IMR-90 (cell line): ENCODE measurements at places on chromosomes 1 and 21. TPM values are rescaled to one million over a fixed set of nuclear protein-coding genes. Genes with fewer than 3 reads are reported as not detected.
A peak's percentile ranks its signal among the peaks of the same experiment; 100 is the strongest.

GRCh38 chr1:30998887-30999286, 66.6 kb downstream of the PUM1 start:
- DNase-seq = no peak

GRCh38 chr1:81800695-81801650, at the start of gene ADGRL2:
ADGRL2 (plus strand) TSS chr1:81800934; CDS start chr1:81836985, 36,051 bp downstream.
- DNase-seq = peak; percentile 88

- peak; percentile 80 for DNase-seq
These were observed 45.2 kb downstream of the CLEC20A start for GRCh38 chr1:178451529-178451928.

DNA sequence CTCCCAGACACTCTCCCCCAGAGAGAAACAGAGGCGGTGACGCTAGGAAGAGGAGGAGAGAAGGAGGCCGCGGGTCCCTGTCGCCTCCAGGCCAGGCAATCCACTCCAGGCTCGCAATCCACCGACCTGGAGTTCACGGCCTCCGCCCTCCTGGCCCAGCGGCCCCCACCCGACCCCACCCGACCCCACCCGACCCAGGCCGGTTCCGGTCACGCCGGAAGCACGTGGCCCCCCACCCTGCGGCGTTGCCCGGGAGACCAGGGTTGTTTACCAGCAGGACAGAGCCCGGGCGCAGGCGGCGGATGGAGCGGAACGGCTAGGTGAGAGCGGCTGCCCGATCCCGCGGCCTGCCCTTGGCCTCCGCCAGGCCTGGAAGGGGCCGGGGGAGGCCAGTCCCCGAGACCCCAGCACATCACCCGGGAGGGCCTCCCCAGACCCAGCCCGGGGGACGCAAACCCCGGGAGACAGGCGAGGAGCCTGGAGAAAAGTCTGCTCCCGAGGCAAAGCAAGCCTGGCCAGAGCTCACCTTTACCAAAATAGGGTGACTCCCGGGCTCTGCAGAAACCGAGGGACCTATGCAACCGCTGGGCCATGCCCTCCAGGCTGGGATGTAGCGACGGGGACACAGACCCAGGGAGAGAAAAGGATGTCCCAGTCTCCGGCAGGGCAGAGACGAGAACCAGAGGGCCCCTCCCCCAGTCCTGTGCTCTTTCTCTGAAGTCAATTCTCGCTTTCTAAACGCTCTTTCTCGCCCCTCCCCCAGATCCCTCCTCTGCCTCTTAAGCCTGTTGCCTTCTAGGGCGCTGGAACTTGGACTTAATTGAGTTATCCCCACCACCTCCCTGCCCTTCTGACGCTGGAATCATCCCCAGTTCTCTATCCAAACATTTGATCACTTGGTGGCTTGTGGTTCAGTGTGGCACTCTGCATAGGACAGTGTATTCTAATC, at the start of the genes PLA2G2C and UBXN10:
TSS of gene PLA2G2C (minus strand) at position 685 of the 949 bp plus-strand sequence. CDS start 9,155 bp downstream, outside the sequence.
TSS of gene UBXN10 (plus strand) at position 263 of the 949 bp plus-strand sequence. CDS start 4,466 bp downstream, outside the sequence.
- no peak for DNase-seq

DNA sequence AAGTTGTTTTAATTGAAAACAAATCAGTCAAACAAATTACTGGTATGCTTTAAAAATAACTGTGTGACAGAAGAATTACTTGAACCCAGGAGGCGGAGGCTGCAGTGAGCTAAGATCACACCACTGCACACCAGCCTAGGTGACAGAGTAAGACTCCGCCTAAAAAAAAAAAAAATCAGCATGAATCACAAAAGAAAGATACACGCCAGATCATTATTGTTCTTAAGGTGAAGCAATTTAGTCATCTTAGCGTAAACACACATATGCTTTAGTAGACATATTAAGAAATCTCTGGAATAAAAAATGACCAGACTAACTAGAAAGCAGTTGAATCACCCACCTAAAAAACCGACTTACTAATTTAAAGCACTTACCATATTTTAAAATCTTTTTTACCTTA, 20.2 kb downstream of the RERE start:
- DNase-seq = peak; percentile 61

- DNase-seq = no peak
These were observed 13.9 kb downstream of the LSS start for GRCh38 chr21:46214478-46215340.

GRCh38 chr1:150875197-150876118, 941 bp downstream of the ARNT start:
- DNase-seq = no peak

GRCh38 chr1:27122652-27123051, 32.3 kb downstream of the SLC9A1 start:
- peak; percentile 73 for DNase-seq

DNA sequence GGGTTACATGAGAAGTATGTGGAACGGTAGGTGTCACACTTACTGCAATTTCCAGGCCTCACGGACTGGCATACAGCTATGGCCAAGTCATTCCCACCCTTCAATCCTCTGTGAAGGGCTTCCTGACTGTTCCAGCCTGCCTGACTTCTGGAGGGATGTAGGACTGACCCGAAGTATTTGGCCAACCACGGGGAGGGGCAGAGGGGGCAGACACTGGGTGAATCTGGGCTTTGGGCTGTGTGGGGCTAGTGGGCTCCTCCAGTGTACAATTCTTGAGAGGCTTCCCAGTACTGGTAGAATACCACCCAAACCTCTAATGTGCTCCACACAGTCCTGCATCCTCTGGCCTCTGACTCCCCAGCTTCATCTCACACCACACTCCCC, 78.2 kb downstream of the FAM78B start:
- no peak for DNase-seq

DNA sequence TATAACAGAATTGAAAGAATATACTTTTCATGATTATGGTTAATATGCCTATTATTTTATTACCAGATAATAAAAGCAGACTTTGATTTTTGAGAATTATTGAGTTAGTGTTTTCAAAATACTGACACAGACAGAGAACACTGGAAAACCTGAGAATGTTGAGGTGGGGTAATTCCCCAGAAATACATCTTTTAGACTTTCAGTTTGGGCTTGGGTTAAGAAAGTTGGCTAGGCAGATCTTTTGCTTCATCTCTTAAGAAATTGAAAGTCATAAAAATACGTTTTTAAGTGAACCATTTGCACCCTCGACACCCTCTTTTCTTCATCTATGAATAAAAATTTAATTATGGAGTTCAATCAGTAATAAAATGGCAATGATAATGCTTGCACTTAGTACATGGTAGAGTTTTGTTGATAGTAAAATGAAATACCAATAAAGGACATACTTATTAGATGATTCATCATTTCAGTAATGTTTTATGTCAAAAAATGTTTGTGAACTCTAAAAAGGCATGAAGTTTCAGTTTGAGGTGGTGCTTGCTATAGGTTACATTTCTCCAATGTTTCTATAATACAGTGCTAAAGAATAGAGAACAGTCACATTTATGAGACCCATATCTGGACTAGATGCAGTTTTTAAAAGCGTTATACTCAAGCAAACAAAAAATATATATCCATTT, 1.9 kb upstream of the SAMSN1 start:
- DNase-seq = no peak

DNA sequence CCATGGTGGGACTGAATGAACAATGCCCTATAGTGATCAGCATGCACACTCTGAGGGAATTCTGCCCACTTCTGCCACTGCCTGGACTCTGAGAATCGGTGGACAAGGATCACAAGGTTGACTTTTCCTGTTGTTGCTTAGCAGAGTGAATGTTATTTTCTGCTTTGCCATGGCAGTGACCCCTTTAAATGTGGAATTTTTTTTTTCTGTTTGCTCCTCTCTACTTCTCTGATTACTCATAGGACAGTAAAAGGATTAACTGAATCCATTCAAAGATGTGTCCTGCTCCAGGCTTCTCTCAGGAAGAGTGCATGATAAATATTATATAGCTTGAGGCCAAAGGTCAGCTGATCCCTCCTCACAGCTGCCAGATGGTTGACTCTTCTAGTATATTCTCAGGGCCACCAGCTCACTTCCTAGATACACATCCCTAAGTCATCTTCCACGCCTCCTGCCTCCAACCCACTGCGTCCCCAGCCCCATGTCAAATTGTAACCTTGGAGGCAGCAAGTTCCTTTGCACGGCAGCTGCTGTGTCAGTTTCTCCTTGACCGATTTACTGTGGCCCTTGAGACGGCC, 74.0 kb upstream of the RALGPS2 start:
- DNase-seq = peak; percentile 71

GRCh38 chr1:111911776-111912515, 77.5 kb downstream of the KCND3 start:
- DNase-seq = peak; percentile 1

DNA sequence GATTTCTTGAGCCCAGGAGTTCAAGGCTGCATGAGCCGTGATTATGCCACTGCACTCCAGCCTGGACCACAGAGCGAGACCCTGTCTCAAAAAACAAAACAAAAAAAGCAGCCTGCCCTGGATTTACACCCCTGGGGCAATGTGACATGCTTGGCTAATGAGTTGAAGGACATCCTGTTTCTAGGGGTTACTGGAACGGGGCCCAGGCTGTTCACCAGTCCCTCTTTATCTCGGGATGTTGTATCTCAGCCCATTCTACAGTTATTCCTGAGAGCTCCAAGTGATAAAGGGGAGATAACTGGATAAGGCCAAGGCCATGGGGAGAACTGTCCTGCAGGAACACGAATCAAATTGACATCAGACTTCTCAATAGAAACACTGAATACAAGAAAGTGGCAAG, 21.7 kb upstream of the S100A2 start:
- DNase-seq = no peak

GRCh38 chr1:87330057-87330884, 1.6 kb downstream of the LMO4 start:
- DNase-seq = peak; percentile 40

- no peak for DNase-seq
These were observed 152.2 kb upstream of the LMO4 start for GRCh38 chr1:87176514-87176913.

DNA sequence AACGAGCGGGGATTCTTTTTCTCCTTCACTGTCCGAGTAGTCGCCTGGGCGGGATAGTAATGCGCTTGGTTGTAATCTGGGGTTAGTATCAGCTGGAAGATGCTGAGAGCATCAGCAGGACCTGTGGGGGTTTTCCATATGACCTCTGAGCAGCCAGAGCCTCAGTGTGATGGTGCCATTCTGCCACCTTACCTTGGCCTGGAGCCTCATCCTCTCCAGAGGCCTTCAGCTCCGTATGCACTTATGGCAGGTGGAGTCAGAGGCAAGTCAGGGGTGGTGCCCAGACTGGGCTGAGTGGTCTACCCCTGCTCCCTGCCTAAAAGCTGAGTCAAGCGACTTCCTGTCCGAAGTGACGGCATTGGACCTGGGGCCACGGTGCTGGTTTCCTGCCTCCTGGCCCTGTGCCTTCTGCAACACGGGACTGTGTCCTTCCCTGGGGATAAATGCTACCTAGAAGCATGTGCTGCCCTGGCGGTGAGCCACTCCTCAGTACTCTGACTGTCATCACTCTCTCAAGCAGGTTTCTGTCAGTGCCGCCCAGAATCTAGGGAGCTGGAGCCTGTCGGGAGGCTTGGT, 24.7 kb downstream of the TENT5C start:
- no peak for DNase-seq

GRCh38 chr1:71792264-71792663, 490.1 kb downstream of the NEGR1 start:
- DNase-seq = no peak

DNA sequence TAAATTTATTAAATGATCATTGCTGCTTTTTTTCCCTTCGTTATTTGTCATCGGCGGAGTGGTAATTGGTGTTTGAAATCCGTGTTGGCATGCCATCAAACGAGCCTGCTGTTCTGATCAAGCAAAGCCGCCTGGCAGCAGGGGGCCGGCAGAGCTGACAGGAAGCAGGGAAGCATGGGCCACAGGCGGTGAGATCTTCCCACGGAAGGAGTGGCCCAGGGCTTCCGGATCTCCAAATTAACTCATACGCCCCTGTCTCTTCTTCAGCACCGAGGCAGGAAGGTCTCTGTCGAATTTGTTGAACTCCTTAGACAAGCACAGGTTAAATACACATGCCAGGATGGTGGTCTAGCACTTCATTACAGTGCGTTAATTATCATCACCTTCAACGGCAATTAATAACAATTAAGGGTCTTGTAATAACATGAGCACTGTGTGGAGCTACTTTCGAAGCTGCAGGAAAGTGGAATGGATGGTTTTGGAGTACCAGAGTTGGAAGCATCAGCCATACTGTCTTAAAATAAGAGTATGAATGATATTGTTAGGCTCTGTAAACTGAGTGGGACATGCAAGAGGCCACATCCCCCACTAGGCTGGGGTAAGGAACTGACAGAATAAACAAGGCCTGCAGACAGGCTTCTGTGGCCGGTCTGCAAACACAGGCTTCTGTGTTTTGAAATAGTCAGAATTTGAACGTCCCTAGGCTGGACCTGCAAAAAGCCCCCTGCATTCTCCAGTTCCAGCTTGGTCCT, 199.4 kb upstream of the DAB1 start:
- DNase-seq = peak; percentile 22

- DNase-seq = no peak
These were observed 859 bp upstream of the ZBTB18 start for GRCh38 chr1:244050014-244050834.

Gene UTP25
- 17.2 and 17.4 TPM in 2 replicates for total RNA-seq

Gene RUNX3
- not detected in 2 replicates for total RNA-seq

Gene BRDT
- total RNA-seq = not detected in 2 replicates

Gene TNFRSF1B
- 4.3 and 5.0 TPM in 2 replicates for total RNA-seq

Gene TCHHL1
- total RNA-seq = not detected in 2 replicates

Gene TAS1R1
- not detected in 2 replicates for total RNA-seq

Gene RHOU
- 0.72 and 0.83 TPM in 2 replicates for total RNA-seq
